ENCODE measurements at places on chromosomes 5 and 9. TPM values are rescaled to one million over a fixed set of nuclear protein-coding genes. Genes with fewer than 3 reads are reported as not detected.

Gene CDO1
- total RNA-seq, result 29.8 TPM

Gene WNT8A
- not detected for total RNA-seq

Gene C1QTNF3
- total RNA-seq, result 1.6 TPM

DNA sequence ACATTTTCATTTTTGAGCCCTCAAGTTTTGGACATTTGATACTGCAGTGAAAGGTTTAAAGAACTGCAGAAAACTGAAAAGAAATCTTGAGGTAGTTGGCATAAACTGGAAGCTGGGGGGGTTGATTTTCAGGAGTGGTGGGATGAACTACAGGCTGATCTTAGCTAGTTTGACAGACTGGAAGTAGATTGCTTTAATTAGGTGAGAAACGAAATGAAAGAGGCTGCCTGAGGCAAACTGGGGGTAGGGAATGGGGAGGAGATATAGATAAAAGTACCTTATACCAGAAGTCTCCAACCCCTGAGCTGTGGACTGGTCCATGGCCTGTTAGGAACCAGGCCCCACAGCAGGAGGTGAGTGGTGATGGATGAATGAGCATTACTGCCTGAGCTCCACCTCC lies 101.4 kb upstream of the SPEF2 start:
- H3K36me3 ChIP-seq, result no peaks in the 10 kb centered on the region
- H3K4me3 ChIP-seq, result no peak overlapping the region
- H3K27ac ChIP-seq, result no peak overlapping the region
- no peak for DNase-seq
- no peaks in the 10 kb centered on the region for H3K4me1 ChIP-seq

- H3K4me1 ChIP-seq, result no peaks in the 10 kb centered on the region
- no peak overlapping the region for H3K27ac ChIP-seq
- no peak for DNase-seq
- H3K4me3 ChIP-seq, result no peak overlapping the region
Observed at GRCh38 chr5:125461641-125462072, 715.2 kb upstream of the ZNF608 start.

DNA sequence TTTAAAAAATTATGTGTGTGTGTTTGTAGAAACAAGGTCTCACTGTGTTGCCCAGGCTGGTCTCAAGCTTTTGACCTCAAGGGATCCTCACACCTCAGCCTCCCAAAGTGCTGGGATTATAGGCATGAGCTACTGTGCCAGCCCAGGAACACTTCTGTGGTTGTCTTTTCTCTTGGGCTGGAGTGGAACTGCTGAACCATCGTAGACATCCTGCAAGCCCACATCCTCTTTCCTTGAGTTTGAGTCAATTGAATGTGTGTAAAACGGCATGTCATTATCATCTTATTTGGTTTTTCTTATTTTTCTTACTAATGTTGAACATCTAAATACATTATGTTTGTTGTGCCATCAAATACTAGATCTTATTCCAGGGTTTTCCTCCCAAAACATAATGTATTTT lies 40.0 kb downstream of the EHMT1 start:
- no peak overlapping the region for H3K27ac ChIP-seq
- no peaks in the 10 kb centered on the region for H3K27me3 ChIP-seq
- no peaks in the 10 kb centered on the region for H3K4me1 ChIP-seq
- H3K36me3 ChIP-seq, result no peaks in the 10 kb centered on the region
- DNase-seq, result no peak
- no peak overlapping the region for H3K4me3 ChIP-seq

- no peak overlapping the region for H3K27ac ChIP-seq
- H3K27me3 ChIP-seq, result no peaks in the 10 kb centered on the region
- no peaks in the 10 kb centered on the region for H3K36me3 ChIP-seq
- no peaks in the 10 kb centered on the region for H3K4me1 ChIP-seq
Observed at GRCh38 chr9:7382304-7382703, 417.3 kb downstream of the DMAC1 start.

DNA sequence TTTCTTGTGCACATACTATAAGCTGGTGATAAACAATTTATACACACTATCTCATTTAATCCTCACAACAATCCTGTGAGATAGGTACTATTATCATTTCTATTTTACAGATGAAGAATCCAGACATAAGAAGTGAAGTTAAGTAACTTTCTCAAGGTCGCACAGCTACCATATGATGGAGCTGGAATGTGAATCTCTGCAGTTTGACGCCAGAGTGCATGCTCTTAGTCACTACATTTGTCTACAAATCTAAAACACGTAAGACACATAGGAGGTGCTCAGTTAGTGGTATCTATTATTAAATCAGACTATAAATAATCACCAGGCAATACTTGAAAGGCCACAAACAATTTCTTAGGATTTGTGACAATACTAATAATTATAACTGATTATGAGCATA lies 45.0 kb upstream of the CDKN2B start:
- H3K27ac ChIP-seq, result no peak overlapping the region
- no peaks in the 10 kb centered on the region for H3K36me3 ChIP-seq
- no peaks in the 10 kb centered on the region for H3K4me1 ChIP-seq
- H3K27me3 ChIP-seq, result no peaks in the 10 kb centered on the region
- no peak for DNase-seq
- H3K4me3 ChIP-seq, result no peak overlapping the region

DNA sequence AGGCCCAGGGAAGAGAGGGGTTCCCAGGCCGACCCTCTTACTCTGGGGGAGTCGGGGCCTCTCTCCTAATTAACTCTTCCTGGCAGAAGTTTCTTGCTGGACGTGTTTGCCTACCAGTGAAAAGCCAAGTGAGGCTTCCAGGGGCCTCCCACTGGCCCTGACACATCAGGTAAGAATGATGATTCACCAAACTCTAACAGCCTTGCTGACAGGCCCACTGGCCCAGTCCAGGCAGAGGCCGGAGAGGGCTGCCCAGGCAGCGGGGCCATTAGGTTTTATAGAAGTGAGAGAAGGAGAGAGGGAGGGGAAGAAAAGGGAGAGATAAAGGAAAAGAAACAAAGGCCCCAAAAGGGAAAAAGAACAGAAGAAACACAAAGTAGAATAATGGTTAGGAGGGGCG lies 50.8 kb upstream of the FOXE1 start:
- H3K27ac ChIP-seq, result no peak overlapping the region
- H3K36me3 ChIP-seq, result no peaks in the 10 kb centered on the region
- no peak for DNase-seq
- H3K4me3 ChIP-seq, result no peak overlapping the region
- H3K27me3 ChIP-seq, result no peaks in the 10 kb centered on the region

- H3K27ac ChIP-seq, result no peak overlapping the region
- H3K4me1 ChIP-seq, result no peaks in the 10 kb centered on the region
- no peaks in the 10 kb centered on the region for H3K36me3 ChIP-seq
- DNase-seq, result no peak
- H3K27me3 ChIP-seq, result no peaks in the 10 kb centered on the region
- no peak overlapping the region for H3K4me3 ChIP-seq
Observed at GRCh38 chr9:109880276-109881169, 100.5 kb downstream of the PALM2AKAP2 start.

- DNase-seq, result no peak
- no peak overlapping the region for H3K27ac ChIP-seq
- peaks cover 6% of the 10 kb centered on the region for H3K27me3 ChIP-seq
- H3K36me3 ChIP-seq, result no peaks in the 10 kb centered on the region
- H3K4me3 ChIP-seq, result no peak overlapping the region
Observed at GRCh38 chr9:93920131-93920800, 34.9 kb downstream of the BARX1 start.

DNA sequence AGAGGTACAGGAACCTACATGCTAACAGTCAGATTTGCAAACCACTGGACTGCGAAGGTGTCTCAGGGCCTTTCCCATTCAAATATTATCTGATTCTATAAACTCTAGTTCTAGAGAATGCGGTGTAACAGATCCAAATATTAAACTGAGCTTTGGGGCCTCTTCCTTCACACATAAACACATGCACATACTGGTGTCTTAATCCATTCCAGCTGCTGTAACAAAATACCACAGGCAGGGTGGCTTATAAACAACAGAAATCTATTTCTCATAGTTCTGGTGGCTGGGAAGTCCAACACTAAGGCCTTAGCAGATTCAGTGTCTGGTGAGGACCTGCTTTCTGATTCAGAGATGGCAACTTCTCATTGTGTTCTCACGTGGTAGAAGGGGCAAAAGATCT lies 30.2 kb downstream of the RETREG1 start:
- H3K36me3 ChIP-seq, result no peaks in the 10 kb centered on the region
- H3K27ac ChIP-seq, result no peak overlapping the region
- no peak overlapping the region for H3K4me3 ChIP-seq

- H3K4me1 ChIP-seq, result no peaks in the 10 kb centered on the region
- H3K4me3 ChIP-seq, result peak overlapping the region; percentile 20
- no peaks in the 10 kb centered on the region for H3K36me3 ChIP-seq
- peak; percentile 49 for DNase-seq
- H3K27me3 ChIP-seq, result no peaks in the 10 kb centered on the region
Observed at GRCh38 chr9:108272349-108272899, 583.4 kb downstream of the ACTL7B start.

GRCh38 chr5:80466669-80467485 lies 21.0 kb upstream of the FAM151B start:
- H3K4me3 ChIP-seq, result no peak overlapping the region
- no peak for DNase-seq
- no peaks in the 10 kb centered on the region for H3K36me3 ChIP-seq
- no peaks in the 10 kb centered on the region for H3K27me3 ChIP-seq

DNA sequence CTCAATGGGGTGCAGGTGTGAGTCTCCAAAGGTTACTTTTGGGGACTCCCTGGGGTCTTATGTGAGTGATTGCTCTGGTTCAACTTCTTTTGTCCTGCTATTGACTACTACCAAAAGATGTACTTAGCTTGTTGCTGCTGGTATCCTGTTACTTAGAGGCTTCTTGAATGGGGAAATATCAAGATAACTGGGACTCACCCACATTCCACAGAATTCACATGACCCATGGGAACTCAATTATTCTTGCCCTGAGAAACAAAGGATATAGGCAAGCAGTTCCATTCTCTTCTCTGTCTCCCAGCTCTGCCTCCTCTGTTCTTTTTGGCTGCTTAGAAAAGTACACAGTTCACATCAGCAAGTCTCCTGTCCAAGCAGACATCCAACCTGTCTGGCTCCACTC lies 105.9 kb downstream of the UNC13B start:
- DNase-seq, result peak; percentile 10
- H3K4me1 ChIP-seq, result peaks cover 17% of the 10 kb centered on the region
- H3K36me3 ChIP-seq, result no peaks in the 10 kb centered on the region
- no peak overlapping the region for H3K4me3 ChIP-seq
- no peaks in the 10 kb centered on the region for H3K27me3 ChIP-seq

- no peaks in the 10 kb centered on the region for H3K27me3 ChIP-seq
- H3K4me1 ChIP-seq, result no peaks in the 10 kb centered on the region
- no peak overlapping the region for H3K4me3 ChIP-seq
Observed at GRCh38 chr9:16064771-16065170, 511.9 kb downstream of the CCDC171 start.

- no peaks in the 10 kb centered on the region for H3K36me3 ChIP-seq
- no peaks in the 10 kb centered on the region for H3K4me1 ChIP-seq
- H3K27ac ChIP-seq, result peak overlapping the region; percentile 85
Observed at GRCh38 chr5:65623482-65623881, 651 bp downstream of the TRIM23 start.

GRCh38 chr5:150582241-150583109 lies 58.0 kb upstream of the SYNPO start:
- no peak overlapping the region for H3K4me3 ChIP-seq
- H3K4me1 ChIP-seq, result no peaks in the 10 kb centered on the region
- no peaks in the 10 kb centered on the region for H3K27me3 ChIP-seq
- H3K27ac ChIP-seq, result no peak overlapping the region
- no peak for DNase-seq
- no peaks in the 10 kb centered on the region for H3K36me3 ChIP-seq

DNA sequence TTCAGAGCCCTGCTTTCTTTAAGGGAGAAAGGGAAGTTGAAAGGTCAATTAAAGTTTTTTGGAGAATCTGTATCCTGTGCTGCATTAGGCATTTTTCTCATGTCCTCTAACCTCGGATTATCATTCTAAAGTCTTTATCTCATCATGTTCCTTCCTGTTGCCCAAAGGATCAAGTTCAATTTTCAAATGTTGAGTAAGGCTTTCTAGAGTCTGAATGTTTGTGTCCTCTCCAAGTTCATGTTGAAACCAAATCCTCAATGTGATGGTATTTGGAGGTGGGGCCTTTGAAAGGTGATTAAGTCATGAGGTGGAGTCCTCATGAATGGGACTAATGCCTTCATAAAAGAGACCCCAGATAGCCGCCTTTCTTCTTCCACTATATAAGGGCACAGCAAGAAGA lies 20.2 kb upstream of the TNC start:
- no peak for DNase-seq
- no peaks in the 10 kb centered on the region for H3K4me1 ChIP-seq
- H3K36me3 ChIP-seq, result no peaks in the 10 kb centered on the region
- no peak overlapping the region for H3K4me3 ChIP-seq

- no peak overlapping the region for H3K27ac ChIP-seq
- DNase-seq, result no peak
- no peak overlapping the region for H3K4me3 ChIP-seq
Observed at GRCh38 chr5:112234000-112234399, 185.1 kb downstream of the EPB41L4A start.

GRCh38 chr5:128629157-128629556 lies 91.1 kb upstream of the FBN2 start:
- no peak for DNase-seq
- H3K4me1 ChIP-seq, result no peaks in the 10 kb centered on the region
- H3K27me3 ChIP-seq, result no peaks in the 10 kb centered on the region
- no peak overlapping the region for H3K27ac ChIP-seq
- H3K36me3 ChIP-seq, result no peaks in the 10 kb centered on the region
